ENCODE measurements at places on chromosomes 5 and 9.

DNA sequence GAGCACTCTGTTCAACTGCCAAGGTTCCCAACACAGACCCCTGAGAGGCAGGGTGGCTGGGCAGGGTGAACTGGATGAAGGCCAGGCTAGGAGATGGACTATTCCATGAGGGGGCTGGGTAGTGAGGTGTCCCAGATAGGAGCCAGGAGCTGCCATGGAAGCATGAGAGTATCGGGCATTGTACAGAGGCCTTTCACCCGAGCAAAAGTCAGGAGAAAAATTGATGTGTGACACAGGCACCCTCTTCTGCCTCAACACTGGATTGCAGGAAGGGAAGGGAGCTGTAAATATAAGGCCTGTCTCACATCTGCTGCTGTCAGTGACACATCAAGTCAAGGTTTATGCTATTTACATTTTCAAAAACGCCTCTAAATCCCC, 74.6 kb downstream of the UBAP1 start:
- no peak for DNase-seq

GRCh38 chr5:53403291-53403690, 77.1 kb upstream of the FST start:
- no peak for DNase-seq

DNA sequence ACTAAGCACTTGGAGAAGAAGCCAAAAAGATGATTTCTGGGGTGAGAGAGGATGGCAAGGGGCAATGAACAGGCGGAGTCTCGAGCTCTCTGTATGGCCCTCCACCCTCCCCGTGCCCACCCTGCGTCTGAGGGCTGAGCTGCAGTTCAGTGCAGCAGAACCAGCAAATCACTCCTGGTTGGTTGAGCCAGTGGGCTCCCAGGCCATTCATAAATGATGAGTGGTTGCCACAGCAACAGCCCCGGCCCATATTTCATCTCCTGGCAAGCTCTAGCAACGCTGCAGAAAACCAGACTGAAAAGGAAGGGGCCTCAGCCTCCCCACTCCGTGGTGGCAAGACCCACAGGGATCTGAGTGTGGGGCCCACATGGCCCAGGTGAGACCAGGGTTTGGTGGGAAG, 93.8 kb upstream of the PPP1R26 start:
- no peak for DNase-seq

DNA sequence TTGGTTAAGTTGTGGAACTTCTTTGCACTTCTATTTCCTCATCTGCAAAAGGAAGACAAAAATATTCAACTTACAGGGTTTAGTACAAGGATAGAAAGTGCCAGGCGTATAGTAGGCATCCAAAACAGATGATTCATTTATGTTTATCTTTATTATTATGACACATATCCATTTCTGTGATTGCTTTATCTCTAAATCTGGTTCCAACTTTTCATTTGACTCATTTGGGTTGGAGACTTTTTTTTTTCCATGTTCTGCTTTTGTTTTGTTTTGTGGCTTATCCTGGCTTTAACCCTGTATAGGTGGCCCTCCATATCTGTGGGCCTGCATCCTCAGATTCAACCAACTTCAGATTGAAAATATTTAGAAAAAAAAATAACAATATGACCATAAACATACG, 186.7 kb upstream of the SLC24A2 start:
- no peak for DNase-seq

DNA sequence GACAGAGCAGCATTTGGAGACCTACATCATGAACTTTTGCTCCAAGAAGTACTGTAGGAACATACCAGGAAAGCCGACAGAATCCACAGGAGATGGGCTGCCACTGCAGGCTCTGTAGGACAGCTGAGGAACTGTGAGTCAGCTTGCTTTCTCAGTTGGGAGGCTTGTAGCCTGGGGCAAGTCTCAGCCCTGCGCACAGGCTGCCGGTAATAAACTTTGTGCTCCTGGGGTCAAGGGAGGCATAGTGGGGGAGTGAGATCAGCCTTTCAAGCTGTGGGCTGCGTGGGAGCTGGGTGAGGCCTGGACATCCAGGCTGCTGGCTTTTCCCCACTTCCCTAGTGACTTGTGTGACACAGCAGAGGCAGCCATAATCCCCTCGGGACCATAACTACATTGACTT, 718.0 kb upstream of the CDH10 start:
- DNase-seq: no peak

All from stimulated activated CD8-positive, alpha-beta memory T cell treated with anti-CD3 and anti-CD28 coated beads, Interleukin-15, amount 100 ng/mL, for 4 hours (primary cell).